Nephron progenitor cell (in vitro differentiated cells): ENCODE measurements at places on chromosomes 6 and 20.
A peak's percentile ranks its signal among the peaks of the same experiment; 100 is the strongest.

- H3K27me3 ChIP-seq: no peaks in the 10 kb centered on the region
- H3K4me1 ChIP-seq: peaks cover 16% of the 10 kb centered on the region
- H3K36me3 ChIP-seq: no peaks in the 10 kb centered on the region
- no peak for DNase-seq
Measured at GRCh38 chr6:114010540-114010939, 39.6 kb upstream of the HDAC2 start.

GRCh38 chr6:107399935-107400334 lies 59.4 kb downstream of the PDSS2 start:
- H3K4me3 ChIP-seq: no peak overlapping the region
- DNase-seq: no peak
- peaks cover 75% of the 10 kb centered on the region for H3K36me3 ChIP-seq
- peaks cover 4% of the 10 kb centered on the region for H3K4me1 ChIP-seq
- no peaks in the 10 kb centered on the region for H3K27me3 ChIP-seq
- no peak overlapping the region for H3K27ac ChIP-seq

DNA sequence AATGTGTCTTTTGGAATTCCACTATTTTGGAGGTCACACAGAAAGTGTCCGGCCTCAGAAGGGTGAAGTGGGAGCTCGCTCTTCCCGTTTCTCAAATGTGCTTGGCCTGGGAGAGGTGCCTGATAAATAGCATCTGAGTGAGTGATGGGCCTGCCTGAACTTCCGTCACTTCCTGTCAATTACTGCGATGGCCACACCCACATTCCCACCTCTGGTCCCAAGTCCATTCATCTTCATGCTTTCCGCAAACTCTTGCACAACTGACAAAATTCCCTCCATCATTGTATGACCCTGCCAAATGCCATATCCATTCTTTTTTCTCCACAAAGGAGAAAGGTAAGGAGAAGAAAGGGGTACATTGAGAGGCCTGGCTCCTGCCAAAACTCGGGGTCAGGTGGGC lies 169.0 kb downstream of the QKI start:
- H3K36me3 ChIP-seq: peaks cover 7% of the 10 kb centered on the region
- H3K4me1 ChIP-seq: peaks cover 15% of the 10 kb centered on the region
- no peak for DNase-seq
- peaks cover 5% of the 10 kb centered on the region for H3K27me3 ChIP-seq
- no peak overlapping the region for H3K4me3 ChIP-seq
- no peak overlapping the region for H3K27ac ChIP-seq

DNA sequence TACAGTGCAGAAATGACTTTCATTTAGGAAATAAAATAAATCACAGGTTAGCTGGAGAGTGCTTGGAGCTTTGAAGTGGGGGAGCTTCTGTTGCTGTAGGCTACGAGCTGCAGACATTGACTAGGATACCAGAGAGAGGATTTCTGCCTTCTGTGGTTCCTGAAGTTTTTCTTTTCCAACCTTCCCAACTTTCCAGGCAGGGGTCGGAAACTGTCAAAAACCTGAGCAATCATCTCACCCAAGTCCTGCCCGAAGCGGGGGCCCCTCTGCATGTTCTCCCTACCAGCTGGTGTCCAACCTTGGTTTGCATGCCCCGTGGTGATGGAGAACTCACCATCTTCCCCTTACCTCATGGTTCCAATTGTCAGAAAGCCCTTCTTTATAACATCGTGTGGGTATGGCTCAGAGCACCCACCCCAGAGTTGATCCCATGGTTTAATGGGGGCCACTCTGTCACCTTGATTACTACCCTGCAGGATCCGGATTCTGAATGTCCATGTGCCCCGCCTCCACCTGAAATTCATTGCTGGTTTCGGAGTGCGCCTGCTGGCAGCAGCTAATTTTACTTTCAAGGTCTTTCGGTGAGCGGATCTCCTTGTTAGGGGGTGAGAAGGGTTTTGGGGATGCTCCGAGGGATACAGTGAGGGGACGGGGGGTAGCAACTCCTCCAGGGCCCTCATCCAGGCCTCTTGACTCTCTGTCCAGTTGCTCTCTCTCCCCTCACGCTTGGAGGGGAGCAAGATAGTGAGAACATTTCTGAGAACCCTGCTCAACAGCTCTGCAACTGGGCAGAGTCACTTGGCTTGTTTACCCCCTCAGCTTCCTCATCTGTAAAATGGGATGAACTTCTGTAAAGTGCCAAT lies 5.1 kb downstream of the BPIFB2 start:
- H3K4me3 ChIP-seq: no peak overlapping the region
- peaks cover 38% of the 10 kb centered on the region for H3K4me1 ChIP-seq
- H3K27me3 ChIP-seq: peaks cover 37% of the 10 kb centered on the region
- H3K36me3 ChIP-seq: no peaks in the 10 kb centered on the region
- no peak for DNase-seq
- H3K27ac ChIP-seq: no peak overlapping the region

GRCh38 chr20:36606158-36607066 lies 833 bp downstream of the RAB5IF start:
- peaks cover 25% of the 10 kb centered on the region for H3K4me1 ChIP-seq
- DNase-seq: no peak
- H3K4me3 ChIP-seq: peak overlapping the region; percentile 99
- peaks cover 25% of the 10 kb centered on the region for H3K36me3 ChIP-seq
- peak overlapping the region; percentile 99 for H3K27ac ChIP-seq

DNA sequence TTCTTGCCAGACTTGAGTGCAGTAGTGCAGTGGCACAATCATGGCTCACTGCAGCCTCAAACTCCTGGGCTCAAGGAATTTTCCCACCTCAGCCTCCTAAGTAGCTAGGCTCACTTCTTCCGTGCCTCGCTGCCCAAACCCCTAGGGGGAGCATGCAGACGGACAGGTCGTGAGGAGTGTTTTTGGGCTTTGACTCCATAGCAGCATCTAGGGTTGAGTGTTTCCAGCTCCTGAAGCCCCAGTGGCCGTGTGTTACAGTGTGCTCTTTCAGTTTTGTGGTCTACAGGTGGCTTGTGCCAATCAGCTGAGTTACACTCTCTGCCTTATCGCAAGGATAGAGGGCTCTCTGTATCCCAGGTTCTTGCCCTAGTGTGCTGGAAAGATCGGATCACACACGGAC lies 33.4 kb downstream of the NCOA3 start:
- no peak overlapping the region for H3K4me3 ChIP-seq
- peak; percentile 14 for DNase-seq
- H3K36me3 ChIP-seq: peaks cover 21% of the 10 kb centered on the region

DNA sequence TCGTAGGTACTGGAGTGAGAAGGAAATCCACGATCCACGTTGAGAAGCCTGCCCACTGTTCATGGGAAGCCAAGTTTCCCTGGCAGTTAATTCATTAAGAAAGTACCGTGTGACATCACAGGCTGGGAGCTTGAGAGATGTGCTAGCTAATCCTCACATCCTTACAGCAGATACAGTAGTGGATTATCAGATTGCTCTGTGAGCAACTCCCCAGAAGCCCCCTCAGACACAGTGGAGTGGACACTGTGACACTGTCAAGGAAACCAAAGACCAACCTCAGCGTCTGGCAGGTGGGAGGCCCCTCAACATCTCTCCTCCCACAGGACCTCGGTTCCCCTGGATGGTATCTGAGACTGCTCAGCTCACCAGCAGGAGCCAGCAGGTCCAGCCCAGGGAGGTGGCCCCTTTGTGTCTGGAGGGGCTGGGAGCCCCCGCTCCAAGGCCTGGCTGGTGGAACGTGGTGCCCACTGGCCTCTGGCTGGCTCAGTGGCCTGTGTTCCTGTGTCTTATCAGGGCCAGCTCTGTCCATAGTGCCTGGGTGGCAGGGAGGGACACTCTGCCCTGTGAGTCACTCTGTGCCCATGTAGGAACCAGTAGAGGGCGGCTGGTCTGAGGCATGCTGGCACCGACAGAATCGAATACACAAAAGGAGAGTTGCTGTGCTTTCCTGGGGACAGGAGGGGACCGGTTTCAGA lies 7.2 kb downstream of the PYGB start:
- no peaks in the 10 kb centered on the region for H3K27me3 ChIP-seq
- H3K4me3 ChIP-seq: no peak overlapping the region
- no peak overlapping the region for H3K27ac ChIP-seq

- no peak overlapping the region for H3K4me3 ChIP-seq
- no peak for DNase-seq
- H3K4me1 ChIP-seq: peaks cover 16% of the 10 kb centered on the region
- H3K36me3 ChIP-seq: no peaks in the 10 kb centered on the region
- no peak overlapping the region for H3K27ac ChIP-seq
Measured at GRCh38 chr6:53858913-53859312, 64.1 kb downstream of the LRRC1 start.

DNA sequence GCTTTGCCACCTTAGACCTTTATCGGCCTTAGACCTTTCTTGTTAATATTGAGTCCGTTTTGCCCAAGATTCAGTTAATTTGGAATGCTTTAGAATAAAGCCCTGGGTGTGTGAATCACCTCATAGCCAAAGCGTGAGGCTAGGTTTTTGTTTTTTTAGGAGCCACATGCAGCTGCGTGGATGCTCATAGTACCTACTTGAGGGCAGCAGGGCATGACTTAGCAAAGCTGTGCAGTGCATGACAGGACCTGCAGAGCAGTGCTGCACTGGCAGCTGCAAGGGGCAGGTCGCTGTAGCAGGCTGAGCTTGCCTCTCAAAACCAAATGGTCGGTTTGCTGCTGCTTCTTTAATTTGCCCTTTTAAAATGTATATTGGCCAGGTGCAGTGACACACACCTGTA lies 116.1 kb downstream of the JAG1 start:
- H3K4me3 ChIP-seq: no peak overlapping the region
- H3K36me3 ChIP-seq: peaks cover 15% of the 10 kb centered on the region
- no peak overlapping the region for H3K27ac ChIP-seq
- no peak for DNase-seq

DNA sequence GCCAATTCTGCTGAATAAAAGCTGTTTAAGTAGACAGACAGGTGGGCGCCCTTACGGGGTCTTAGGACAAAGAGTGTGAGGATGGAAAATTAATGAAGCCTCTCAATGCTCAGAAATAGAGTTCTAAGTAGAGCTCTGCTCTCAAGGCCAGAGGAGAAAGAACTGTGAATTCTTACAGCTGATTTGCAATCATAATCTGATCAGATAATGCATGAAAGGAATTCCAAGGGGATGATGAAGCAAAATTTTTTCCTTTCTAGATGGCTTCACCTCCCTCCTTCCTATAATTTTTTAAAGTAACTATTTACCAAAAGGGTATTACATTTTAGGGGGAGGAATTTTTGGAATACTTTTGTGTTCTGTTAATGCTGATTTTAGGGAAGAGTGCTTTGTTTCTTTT lies 308.1 kb upstream of the HS3ST5 start:
- H3K27ac ChIP-seq: no peak overlapping the region
- no peak for DNase-seq

GRCh38 chr6:135180542-135181332 lies at the start of gene MYB:
MYB (plus strand) TSS chr6:135181308; CDS start chr6:135181514, 206 bp downstream.
- peaks cover 72% of the 10 kb centered on the region for H3K27me3 ChIP-seq
- H3K36me3 ChIP-seq: no peaks in the 10 kb centered on the region
- peak; percentile 79 for DNase-seq
- H3K4me3 ChIP-seq: peak within 1 kb of the TSS; percentile 85
- H3K27ac ChIP-seq: no peak within 1 kb of the TSS

DNA sequence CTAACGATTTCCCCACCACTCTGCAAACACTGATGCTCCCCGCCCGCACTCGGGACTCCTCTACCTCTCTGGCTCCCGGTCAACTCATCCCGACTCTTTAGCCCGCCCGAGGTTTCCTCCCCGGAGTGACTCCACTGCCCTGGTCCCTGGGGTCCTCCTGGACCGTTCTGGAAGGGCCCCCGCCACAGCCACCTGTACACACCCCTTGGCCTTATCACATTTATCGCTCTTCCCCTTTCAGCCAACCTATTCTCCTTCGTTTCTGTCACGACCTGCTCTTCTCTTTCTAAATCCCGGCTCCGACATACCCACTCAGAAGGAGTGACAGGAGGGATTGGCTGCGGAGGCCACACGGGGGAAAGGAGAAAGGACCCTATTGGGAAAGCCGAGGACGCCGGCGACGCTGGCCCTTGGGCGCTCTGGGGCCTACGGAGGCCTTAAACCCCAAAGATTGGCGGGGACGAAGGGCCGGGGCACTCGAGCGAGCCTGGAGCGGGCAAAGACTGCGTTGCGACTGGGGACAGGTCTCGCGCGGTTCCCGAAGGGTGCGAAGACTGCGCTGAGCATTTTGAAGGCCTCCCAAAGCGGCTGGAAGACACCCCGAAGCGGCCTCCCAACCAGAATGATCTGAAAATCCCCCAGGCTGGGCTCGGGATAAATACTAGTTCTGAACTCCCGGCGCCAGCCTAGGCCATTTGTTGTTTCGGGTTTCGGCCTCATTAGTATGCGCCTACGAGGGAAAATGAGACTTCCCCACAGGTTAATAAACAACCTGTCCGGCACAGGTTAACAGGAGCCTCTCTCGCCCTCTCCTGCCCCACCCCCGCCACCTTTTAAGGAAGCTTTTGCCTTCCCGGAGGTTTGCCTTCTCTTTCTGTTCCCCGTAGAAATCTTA lies 9.2 kb downstream of the SIM1 start:
- peaks cover 1% of the 10 kb centered on the region for H3K27me3 ChIP-seq
- peak; percentile 46 for DNase-seq
- peak overlapping the region; percentile 29 for H3K27ac ChIP-seq
- peak overlapping the region; percentile 78 for H3K4me3 ChIP-seq
- no peaks in the 10 kb centered on the region for H3K36me3 ChIP-seq

- peaks cover 6% of the 10 kb centered on the region for H3K4me1 ChIP-seq
- no peaks in the 10 kb centered on the region for H3K27me3 ChIP-seq
- H3K27ac ChIP-seq: no peak overlapping the region
- DNase-seq: no peak
- H3K36me3 ChIP-seq: no peaks in the 10 kb centered on the region
Measured at GRCh38 chr6:137536104-137536773, 42.0 kb upstream of the OLIG3 start.

GRCh38 chr6:143223895-143224294 lies 163.2 kb downstream of the AIG1 start:
- peaks cover 13% of the 10 kb centered on the region for H3K36me3 ChIP-seq
- peaks cover 16% of the 10 kb centered on the region for H3K4me1 ChIP-seq
- DNase-seq: peak; percentile 5
- no peak overlapping the region for H3K27ac ChIP-seq

DNA sequence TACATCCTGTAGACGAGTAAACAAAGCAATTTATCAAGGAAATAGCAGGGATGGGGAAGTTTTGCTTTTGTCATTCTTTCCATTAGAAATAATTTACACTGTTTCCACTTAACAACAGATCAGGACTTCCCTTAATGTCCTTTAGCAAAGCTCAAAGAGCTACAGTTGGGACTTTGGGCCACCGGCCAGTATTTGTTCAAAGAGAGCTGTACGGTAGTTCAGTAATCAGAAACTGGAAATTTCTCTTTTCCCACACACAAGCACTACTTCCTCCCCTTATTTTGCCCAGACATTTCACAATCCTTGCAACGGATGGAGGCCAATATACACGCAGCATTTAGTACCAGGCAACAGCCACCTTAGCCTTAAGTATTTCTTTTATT lies 12.1 kb upstream of the HINT3 start:
- H3K36me3 ChIP-seq: no peaks in the 10 kb centered on the region
- no peak for DNase-seq
- H3K4me1 ChIP-seq: peaks cover 6% of the 10 kb centered on the region
- no peak overlapping the region for H3K4me3 ChIP-seq
- H3K27me3 ChIP-seq: peaks cover 10% of the 10 kb centered on the region
